ENCODE measurements at places on chromosomes 1 and 21. TPM values are rescaled to one million over a fixed set of nuclear protein-coding genes. Genes with fewer than 3 reads are reported as not detected.

- no peak for DNase-seq
Measured at GRCh38 chr21:43191521-43191920, 22.7 kb downstream of the CRYAA start.

DNA sequence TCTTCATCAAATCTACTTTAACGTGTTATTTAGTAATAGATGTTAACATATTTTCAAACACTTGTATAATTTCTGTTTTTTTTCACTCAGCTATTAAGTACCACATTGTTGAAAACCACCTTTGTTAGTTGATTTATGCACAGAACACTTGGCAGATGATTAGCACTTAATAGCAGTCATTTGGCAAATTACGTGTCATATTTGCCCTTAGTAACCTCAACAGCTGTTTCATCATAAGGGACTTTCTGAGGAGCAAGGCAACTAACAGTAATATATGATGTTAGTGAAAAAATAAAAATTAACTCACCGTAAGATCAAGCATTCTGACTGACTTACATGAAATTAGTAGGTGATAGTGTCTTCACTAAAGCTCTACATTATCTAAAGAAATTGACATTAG lies 186.4 kb downstream of the HMCN1 start:
- no peak for DNase-seq

Gene SLC26A9
- not detected for total RNA-seq

GRCh38 chr1:174976436-174977108 lies 23.2 kb upstream of the CACYBP start:
- DNase-seq, result peak; percentile 82

GRCh38 chr1:236830560-236830959 lies 35.5 kb downstream of the MTR start:
- no peak for DNase-seq

- peak; percentile 31 for DNase-seq
Measured at GRCh38 chr1:55703726-55704363, 488.7 kb upstream of the USP24 start.

GRCh38 chr1:116579259-116579875 lies 8.5 kb upstream of the CD58 start:
- DNase-seq, result no peak

DNA sequence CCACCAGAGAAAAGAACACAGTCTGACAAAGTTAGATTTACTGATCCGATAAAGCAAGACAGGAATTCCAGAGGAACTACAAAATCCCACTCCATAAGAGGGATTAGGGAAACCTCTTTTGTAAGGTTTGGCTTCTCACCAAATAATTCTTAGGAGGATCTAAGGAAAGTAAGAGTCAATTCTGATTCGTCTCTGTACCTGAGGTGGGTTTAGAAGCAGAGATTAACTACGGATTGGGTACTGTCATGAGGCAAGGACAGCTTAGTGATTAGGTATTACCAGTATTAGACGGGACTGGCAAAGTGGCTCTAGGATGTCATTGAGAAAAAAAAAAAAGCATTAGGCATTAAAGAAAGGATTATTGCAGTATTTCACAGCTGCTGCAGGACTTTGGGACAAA lies 371.7 kb upstream of the BRINP3 start:
- DNase-seq, result no peak

Gene SPATC1L
- total RNA-seq, result 5.3 TPM

DNA sequence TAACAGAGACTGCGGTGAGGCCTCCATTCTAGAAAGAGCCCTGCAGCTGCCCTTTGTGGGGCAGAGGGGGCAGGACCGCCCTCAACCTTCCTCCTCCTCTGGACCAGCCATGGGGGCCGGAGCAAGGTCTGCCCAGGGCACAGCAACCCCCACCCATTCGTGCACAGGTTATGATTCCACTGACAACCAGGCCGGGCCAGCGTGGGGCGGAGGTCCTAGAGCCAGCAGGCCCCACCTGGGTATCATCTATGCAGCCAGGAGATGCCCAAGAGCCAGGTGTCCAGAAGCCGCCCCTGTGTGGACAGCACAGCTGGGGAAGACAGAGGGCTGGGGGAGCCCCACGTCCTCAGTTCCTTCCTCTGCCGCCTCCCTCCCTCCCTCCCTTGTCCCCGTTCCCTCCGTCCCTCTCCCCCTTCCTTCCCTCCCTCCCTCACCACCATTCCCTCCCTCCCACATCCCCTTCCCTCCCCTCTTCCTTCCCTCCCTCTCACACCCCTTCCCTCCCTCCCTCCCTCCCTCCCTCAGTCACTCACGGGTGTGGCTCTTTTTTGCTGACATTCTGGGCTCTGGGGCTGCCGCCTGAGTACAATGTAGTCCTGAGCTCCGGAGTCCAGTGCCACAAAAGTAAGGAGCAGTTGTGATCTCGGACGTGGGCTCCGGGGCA lies 12.3 kb downstream of the RNF223 start:
- DNase-seq, result peak; percentile 28

DNA sequence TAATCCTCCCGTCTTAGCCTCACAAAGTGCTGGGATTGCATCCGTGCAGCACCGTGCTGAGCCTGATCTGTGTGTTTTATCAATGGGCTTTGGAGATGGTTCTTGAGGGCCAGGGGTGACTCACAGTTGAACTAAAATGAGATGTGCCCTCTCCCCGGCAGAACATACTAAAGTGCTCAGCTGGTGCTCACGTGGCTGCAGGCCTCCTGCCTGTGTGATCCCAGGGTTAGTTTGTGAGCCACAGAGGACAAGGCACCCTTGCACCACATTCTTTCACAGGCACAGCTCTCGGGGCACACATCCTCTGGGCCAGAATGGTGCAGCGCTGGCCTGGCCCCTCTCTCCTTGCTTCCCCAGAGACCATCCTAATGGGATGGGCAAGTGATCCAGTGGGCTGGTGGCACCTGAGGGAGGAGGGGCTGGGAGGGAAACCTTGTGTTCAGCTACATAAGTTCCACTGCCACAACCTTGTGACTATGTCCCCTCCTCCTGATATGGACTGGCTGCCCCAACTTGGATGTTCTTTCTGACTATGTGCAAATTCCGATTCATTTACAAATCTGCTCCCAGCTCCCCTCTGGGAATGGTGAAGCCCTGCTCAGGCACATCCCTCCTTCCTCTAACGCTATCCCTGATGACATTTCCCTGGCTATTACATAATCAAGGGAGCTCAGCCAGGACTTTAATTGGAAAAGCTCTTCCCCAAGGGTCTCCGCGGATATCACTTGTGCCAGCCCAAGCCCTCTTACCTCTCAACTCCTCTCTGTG lies 197.0 kb upstream of the EDN2 start:
- DNase-seq, result peak; percentile 33

DNA sequence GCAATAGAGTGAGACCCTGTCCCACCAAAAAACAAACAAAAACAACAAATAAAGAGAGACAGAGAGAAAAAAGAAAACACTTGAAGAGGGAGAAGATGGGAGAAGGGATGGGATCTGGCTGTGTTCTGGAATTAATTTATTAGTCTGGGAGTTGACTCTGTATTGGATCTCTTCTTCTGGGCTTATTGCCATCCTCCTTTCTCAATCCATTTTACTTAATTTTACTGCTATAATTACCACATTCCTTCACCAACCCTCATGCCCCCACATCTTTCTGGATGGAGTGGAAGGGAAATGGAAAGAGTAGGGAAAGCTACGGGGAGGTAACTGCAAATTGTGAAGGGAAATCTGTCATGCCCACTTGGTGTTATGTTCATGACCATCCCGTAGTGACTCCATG lies 42.9 kb downstream of the FMN2 start:
- DNase-seq, result peak; percentile 26

GRCh38 chr21:24514081-24514733 lies 1093.1 kb downstream of the MRPL39 start:
- DNase-seq, result peak; percentile 0

Gene FCRLB
- total RNA-seq, result 14.5 TPM

- peak; percentile 35 for DNase-seq
Measured at GRCh38 chr1:225999912-226000337, 782 bp upstream of the SDE2 start.

DNA sequence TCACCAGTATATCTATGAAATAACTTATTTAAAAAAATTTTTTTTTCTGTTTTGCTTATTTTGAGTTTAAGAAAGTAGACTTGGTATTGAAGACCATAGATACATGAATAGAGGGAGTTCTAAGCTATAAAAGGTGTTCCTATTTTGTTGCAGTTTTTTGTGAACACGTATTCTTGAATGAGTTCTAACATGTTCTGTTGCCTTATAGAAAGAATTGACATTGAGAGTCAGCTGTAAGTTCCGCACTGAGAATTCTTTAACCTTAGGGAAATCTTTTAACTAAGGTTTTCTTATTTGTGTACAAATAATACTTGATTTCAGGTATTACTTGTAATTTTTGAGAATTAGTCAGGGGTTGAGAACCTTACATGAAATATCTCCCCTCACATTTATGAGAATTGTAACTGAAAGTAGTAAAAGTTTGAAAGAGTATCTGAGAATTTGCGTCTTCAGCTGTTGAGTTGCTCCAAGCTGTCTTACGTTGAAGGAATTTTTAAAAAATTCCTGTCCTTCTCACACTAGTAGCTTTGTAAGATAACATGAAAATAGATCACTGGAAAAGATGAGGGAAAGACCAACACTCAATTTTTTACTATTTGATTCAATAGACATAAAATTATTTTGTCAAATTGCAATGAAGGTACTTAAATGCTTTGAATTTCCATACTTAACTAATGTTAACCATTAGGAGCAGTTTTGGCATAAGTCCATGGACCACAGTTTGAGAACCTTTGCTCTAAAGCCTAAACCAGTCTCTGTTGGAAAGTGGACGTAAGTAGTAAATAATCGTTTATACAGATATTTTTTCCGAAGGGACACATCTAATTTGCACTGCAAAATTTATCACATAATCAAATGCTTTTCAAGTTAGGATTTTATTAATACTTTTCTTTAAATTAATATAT lies 3.8 kb downstream of the DR1 start:
- peak; percentile 26 for DNase-seq

GRCh38 chr21:36174780-36175179 lies 18.2 kb downstream of the DOP1B start:
- no peak for DNase-seq

Gene INTS3
- 41.5 TPM for total RNA-seq

Gene SPRR2F
- total RNA-seq, result not detected

Gene KLHDC7A
- not detected for total RNA-seq

Gene GPR61
- total RNA-seq, result not detected

DNA sequence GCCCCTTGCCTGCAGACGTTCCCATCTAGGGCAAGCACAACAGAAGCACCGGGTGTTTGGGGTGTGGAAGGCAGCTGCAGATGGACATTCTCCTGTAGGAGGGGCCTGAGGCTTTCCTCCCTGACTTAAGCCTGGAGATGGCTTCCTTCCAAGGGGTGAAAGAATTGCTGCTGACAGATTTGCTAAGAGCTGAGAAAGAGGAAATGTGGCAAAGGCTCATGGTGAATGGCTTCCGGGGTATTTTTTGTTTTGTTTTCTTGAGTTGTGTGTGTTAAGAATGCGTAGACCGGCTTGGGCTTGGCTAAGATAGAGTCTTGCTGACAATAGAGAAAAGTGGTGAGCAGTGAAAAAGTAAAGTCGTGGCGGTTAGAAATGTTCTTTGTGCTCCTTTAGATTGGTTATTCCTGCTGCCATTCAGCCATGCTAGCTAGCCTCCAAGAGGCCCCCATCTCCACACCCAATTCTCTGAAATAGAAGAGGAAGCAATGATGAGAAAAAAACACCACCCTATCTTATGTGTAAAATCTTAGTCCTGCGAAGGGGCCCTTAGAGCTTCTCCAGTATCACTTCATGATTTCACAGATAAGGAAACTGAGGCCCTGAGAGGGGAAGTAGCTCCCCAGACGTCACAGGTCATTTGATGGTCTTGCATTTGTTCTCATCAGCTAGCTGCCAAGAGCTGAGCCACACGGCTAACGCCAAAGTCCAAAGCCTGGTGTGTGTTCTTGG lies 36.9 kb downstream of the EIF2D start:
- DNase-seq, result peak; percentile 70

GRCh38 chr21:14527696-14528652 lies 18.1 kb downstream of the SAMSN1 start:
- no peak for DNase-seq

Gene PLEKHA6
- 8.3 TPM for total RNA-seq

- peak; percentile 93 for DNase-seq
Measured at GRCh38 chr1:65254320-65255034, 54.9 kb upstream of the DNAJC6 start.

GRCh38 chr1:226654046-226654667 lies 84.9 kb downstream of the ITPKB start:
- peak; percentile 21 for DNase-seq

DNA sequence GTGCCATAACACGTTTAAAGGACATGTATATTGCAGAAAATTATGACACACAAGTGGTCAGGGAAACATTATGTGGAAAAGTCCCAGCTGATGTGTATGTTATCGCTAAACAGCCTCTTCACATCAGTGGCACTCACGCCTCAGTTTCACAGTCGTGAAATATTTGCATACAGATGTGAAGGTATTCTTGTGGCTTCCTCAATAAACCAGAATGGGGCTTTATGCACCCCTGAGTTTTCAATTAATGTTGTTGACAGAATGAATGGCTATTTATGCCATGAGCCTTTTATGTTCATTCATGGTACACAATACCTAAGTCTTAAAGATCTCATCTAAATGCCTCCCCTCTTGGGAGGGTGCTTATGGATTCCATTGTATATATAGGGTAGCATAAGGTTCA lies 202.1 kb upstream of the ADGRL2 start:
- no peak for DNase-seq

GRCh38 chr1:29944253-29944905 lies 708.1 kb downstream of the PTPRU start:
- no peak for DNase-seq

DNA sequence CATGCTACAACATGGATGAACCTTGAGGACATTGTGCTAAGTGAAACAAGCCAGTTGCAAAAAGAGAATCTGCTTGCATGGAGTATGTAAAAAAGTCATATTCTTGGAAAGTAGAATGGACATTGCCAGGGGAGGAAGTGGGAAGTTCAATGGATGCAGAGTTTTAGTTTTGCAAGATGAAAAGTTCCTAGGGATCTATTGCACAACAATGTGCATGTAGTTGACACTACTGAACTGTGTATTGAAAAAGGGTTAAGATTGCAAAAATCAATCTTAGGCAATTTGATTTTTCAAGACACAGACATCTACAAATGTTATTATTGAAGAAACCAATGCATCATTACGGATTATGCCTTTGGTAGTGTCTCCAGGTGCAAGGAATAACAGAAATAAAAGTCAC lies 50.3 kb upstream of the MAGI3 start:
- DNase-seq, result no peak

Gene HES2
- not detected for total RNA-seq

DNA sequence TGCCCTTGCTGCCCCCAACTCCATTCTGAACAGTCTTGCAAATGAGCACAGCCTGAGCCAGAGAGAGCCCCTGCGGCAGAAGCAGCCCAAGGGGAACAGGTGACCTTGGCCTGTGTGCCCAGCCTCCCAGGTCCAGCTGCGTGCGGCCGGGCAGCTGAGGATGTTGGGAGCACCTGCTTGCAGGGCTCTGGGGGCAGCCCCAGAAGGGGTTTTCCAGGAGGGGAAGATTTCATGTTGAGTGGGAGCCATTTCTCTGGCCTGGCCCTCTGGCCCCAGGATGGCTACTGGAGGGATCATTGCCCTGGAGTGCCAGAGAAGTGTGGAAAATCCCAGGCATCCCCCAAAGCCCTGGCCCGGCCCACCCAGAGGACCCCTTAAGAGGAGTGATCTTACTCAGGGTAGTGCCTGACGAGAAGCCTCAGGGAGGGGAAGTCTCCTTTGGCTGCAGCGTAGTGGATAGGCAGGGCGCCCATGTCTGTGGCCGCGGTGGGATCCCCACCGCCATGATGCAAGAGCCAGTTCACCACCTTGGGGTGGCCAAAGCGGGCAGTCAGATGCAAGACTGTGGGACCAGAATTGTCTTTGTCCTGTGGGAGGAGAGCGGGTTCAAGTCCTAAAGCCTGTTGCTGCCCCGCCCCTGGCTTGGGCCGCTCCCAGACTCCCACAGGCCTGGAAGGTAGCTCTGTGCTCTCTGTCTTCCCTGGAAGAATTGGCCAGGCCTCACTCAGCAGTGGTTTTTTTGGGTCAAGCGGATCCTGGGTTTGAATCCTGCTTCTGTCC lies 20.6 kb upstream of the RNU1-4 start:
- DNase-seq, result no peak

All from GM23248 (cell line).